ENCODE measurements at places on chromosomes 7 and 10. TPM values are rescaled to one million over a fixed set of nuclear protein-coding genes. Genes with fewer than 3 reads are reported as not detected.

DNA sequence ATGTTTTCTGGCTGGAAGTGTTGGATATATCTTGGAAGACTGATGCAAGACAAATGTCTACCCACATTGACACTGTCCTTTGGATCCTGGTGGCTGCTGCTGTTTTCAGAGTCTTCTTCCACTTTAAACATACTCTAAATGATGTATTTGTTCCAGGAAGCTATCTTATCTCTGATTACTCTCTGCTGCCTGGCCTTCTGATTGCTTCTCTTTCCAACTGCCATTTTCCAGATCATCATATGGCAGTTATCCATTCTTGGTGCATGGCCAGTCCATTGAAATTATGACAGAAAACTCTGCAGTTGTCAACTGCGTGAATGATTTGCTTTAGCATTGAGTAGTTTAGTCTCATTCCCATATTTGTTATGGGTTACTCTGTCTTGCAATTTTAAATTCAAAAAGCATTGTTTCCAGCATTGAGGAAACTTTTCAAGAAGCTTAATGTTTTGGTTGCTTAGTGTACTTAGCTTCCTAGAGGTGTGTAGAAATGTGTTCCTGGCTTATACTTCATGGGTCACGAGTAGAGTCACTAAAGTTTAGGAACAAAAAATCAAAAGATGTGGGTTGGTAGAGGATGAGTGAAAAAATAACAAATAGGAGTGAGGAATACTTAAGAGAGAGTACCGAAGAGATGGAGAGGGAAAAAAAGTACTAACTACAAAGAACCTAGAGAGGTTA, 268.3 kb upstream of the MTPN start:
- no peak overlapping the region for H3K4me3 ChIP-seq
- no peaks in the 10 kb centered on the region for H3K27me3 ChIP-seq
- no peaks in the 10 kb centered on the region for H3K4me1 ChIP-seq
- H3K36me3 ChIP-seq, result no peaks in the 10 kb centered on the region

- no peak overlapping the region for H3K27ac ChIP-seq
- no peak overlapping the region for H3K4me3 ChIP-seq
- no peaks in the 10 kb centered on the region for H3K27me3 ChIP-seq
These were observed 98.2 kb upstream of the NEBL start for GRCh38 chr10:20995123-20995987.

- H3K27me3 ChIP-seq, result no peaks in the 10 kb centered on the region
- H3K4me1 ChIP-seq, result no peaks in the 10 kb centered on the region
- no peak for DNase-seq
- no peak overlapping the region for H3K27ac ChIP-seq
- no peak overlapping the region for H3K4me3 ChIP-seq
These were observed 147.1 kb upstream of the LRRN3 start for GRCh38 chr7:110943701-110944345.

GRCh38 chr10:89369156-89370105, 8.4 kb upstream of the IFIT1B start:
- H3K36me3 ChIP-seq, result no peaks in the 10 kb centered on the region
- H3K27ac ChIP-seq, result no peak overlapping the region
- no peak for DNase-seq

GRCh38 chr10:113390896-113391295, 162.0 kb upstream of the HABP2 start:
- no peak overlapping the region for H3K4me3 ChIP-seq
- H3K36me3 ChIP-seq, result no peaks in the 10 kb centered on the region
- peaks cover 9% of the 10 kb centered on the region for H3K27me3 ChIP-seq

GRCh38 chr10:35400595-35401268, 64.4 kb downstream of the CCNY start:
- no peak overlapping the region for H3K27ac ChIP-seq
- no peak for DNase-seq
- H3K27me3 ChIP-seq, result no peaks in the 10 kb centered on the region
- no peaks in the 10 kb centered on the region for H3K36me3 ChIP-seq
- no peaks in the 10 kb centered on the region for H3K4me1 ChIP-seq

- no peak for DNase-seq
- no peak overlapping the region for H3K4me3 ChIP-seq
- peaks cover 5% of the 10 kb centered on the region for H3K4me1 ChIP-seq
These were observed 56.4 kb downstream of the BBS9 start for GRCh38 chr7:33185786-33186185.

DNA sequence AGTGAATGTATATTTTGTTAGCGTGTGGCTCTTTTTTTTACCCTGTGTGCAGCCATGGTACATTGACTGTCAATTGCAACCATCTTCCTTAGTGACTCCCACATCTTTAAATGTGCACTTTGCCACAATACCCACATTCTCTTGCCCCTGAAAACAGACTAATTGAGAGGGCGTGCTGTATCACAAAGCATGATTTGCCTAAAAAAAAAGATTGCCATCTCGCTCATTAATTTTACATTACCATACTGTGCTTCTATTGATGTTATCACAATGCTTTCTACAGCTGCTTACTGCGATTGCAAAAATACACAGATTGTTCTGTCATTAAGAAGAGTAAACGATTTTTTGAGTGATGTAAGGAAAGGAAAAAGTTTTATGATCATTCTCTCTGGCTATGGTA, 613.1 kb upstream of the NRP1 start:
- no peak for DNase-seq
- H3K4me3 ChIP-seq, result no peak overlapping the region
- no peaks in the 10 kb centered on the region for H3K4me1 ChIP-seq
- no peaks in the 10 kb centered on the region for H3K27me3 ChIP-seq
- H3K27ac ChIP-seq, result no peak overlapping the region

DNA sequence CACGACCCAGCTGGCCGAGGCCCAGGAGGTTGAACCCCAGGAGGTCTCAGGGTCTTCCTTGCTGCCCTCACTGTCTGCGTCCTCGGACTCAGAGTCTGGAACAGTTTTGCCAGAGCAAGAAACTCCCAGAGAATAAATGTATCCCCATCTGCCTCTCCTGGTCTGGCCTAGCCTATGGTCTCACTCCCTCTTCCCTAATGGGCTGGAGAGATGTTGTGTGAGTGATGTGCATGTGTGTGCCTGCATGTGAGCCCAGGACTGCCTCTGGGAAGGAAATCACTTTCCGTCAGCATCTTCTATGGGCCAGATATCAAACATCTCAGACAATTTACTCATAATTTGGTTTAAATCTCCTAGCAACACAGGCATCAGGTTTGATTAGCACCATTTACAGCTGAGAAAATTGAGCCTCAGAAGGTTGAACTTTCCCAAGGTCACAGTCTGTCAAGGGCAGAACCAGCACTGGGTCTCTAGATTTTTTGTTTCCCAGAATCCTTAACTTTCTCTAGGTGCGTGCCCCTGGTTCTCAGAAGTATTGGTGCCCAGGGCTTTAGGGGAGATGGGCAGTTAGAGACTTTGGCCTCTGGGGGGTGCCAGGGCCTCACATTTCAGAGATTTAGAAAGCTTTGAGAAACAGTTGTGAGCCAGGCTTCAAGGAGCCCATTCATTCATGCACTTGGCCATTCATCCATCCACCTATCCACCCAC, 4.9 kb downstream of the TMEM270 start:
- no peaks in the 10 kb centered on the region for H3K36me3 ChIP-seq
- no peak overlapping the region for H3K27ac ChIP-seq
- no peaks in the 10 kb centered on the region for H3K4me1 ChIP-seq
- no peak overlapping the region for H3K4me3 ChIP-seq

- H3K27ac ChIP-seq, result no peak overlapping the region
- no peaks in the 10 kb centered on the region for H3K4me1 ChIP-seq
- H3K27me3 ChIP-seq, result no peaks in the 10 kb centered on the region
These were observed 194.0 kb upstream of the MGMT start for GRCh38 chr10:129272866-129273650.

DNA sequence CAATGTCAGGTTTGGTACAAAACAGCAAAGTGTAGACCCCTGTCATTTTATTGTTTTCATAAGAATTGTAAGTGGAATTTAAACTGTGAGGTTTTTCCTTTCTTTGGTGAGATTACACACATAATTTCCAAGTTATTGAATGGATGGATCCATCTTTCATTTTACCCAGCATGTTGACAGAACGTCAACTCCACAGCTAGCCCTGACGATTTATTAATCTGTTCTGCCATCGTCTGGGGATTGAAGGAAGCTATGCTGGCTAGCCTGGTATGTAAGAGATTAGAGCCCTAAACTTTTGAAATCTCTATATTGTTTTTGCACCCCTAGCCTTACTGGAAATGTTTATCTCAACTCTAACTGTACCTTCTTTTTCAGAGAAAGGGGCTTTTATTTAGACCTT, 8.6 kb downstream of the WNT16 start:
- no peak for DNase-seq
- peaks cover 24% of the 10 kb centered on the region for H3K27me3 ChIP-seq
- H3K27ac ChIP-seq, result no peak overlapping the region

- H3K27ac ChIP-seq, result no peak overlapping the region
- no peaks in the 10 kb centered on the region for H3K27me3 ChIP-seq
- no peak for DNase-seq
- peaks cover 8% of the 10 kb centered on the region for H3K4me1 ChIP-seq
- no peaks in the 10 kb centered on the region for H3K36me3 ChIP-seq
These were observed 293.9 kb downstream of the TNS3 start for GRCh38 chr7:47288060-47288459.

GRCh38 chr7:28318101-28318762, 94.1 kb upstream of the CREB5 start:
- H3K4me1 ChIP-seq, result peaks cover 2% of the 10 kb centered on the region
- H3K27ac ChIP-seq, result no peak overlapping the region
- no peaks in the 10 kb centered on the region for H3K36me3 ChIP-seq
- DNase-seq, result no peak
- H3K4me3 ChIP-seq, result no peak overlapping the region

The STOX1 gene
- 0.50 TPM for total RNA-seq

The STEAP4 gene
- total RNA-seq, result not detected

The NPY4R2 gene
- not detected for total RNA-seq

All from activated CD4-positive, alpha-beta memory T cell treated with anti-CD3 and anti-CD28 coated beads, Interleukin-2, amount 10 ng/mL, durations not matched to agents 7 days and 5 days (primary cell).